ENCODE measurements at places on chromosomes 4 and X. TPM values are rescaled to one million over a fixed set of nuclear protein-coding genes. Genes with fewer than 3 reads are reported as not detected.

The ADAM29 gene
- not detected for total RNA-seq

The LDB2 gene
- 4.7 TPM for total RNA-seq

The TRAM1L1 gene
- total RNA-seq = 0.80 TPM

The ETDA gene
- total RNA-seq = not detected

The ADH7 gene
- total RNA-seq = not detected

The CCSER1 gene
- 11.1 TPM for total RNA-seq

The MTM1 gene
- total RNA-seq = 42.2 TPM

The AKAP14 gene
- total RNA-seq = not detected

The UGT2B10 gene
- 0.24 TPM for total RNA-seq

The F11 gene
- total RNA-seq = not detected

The PNMA3 gene
- total RNA-seq = 0.17 TPM

The NXF2B gene
- total RNA-seq = not detected

The ARHGAP24 gene
- 6.7 TPM for total RNA-seq

The TGIF2LX gene
- not detected for total RNA-seq
